ENCODE measurements at places on chromosomes 4 and X.
A peak's percentile ranks its signal among the peaks of the same experiment; 100 is the strongest.

- DNase-seq: peak; percentile 61
Measured at GRCh38 chr4:36343501-36344175, 62.2 kb downstream of the DTHD1 start.

- DNase-seq: no peak
Measured at GRCh38 chrX:87924619-87925018, 407.0 kb downstream of the KLHL4 start.

DNA sequence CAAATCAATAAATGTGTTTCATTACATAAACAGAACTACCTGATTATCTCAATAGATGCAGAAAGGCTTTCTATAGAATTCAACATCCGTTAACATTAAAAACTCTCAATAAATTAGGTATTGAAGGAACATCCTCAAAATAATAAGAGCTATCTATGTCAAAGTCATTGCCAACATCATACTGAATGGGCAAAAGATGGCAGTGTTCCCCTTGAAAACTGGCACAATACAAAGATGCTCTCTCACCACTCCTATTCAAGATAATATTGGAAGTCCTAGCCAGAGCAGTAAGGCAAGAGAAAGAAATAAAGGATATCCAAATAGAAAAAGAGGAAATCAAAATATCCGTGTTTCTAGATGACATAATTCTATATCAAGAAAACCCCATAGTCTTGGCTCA is 466.4 kb downstream of the MAGEE1 start:
- DNase-seq: no peak

DNA sequence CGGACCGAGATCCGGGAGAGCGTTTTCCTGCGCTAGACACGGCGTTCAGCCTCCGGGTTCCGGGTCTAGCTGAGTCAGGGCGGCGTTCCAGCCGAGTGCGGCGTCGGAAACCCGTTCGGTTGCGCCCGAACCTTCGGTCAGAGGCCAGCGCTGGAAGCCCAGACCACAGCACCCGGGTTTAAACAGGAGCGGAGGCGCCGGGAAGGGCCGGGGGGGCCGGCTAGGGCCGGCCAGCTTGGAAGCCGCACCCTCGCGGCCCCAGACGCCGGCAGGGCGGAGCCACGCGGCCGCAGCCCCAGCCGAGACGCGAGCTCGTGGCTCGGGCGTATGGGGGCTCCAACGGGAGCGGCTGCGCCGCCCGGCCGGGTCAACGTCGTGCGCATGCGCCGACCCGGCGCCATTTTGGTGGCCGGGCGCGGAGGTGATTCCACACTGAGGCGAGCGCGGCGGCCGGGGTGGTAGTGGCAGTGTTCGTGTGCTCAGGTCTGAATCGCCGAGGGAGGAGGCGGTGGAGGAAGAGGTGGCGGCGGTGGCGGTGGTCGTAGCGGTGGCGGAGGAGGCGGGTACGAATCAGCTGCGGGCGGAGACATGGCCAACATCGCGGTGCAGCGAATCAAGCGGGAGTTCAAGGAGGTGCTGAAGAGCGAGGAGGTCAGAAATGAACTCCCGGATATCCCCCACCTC is at the start of gene UBE2K:
TSS of gene UBE2K (plus strand) at position 397 of the 684 bp plus-strand sequence. CDS start at position 589, 192 bp downstream.
- DNase-seq: peak; percentile 93

GRCh38 chr4:182246401-182247205 is 3.4 kb downstream of the TENM3 start:
- DNase-seq: peak; percentile 23

- no peak for DNase-seq
Measured at GRCh38 chr4:147839663-147840062, 107.8 kb downstream of the ARHGAP10 start.

DNA sequence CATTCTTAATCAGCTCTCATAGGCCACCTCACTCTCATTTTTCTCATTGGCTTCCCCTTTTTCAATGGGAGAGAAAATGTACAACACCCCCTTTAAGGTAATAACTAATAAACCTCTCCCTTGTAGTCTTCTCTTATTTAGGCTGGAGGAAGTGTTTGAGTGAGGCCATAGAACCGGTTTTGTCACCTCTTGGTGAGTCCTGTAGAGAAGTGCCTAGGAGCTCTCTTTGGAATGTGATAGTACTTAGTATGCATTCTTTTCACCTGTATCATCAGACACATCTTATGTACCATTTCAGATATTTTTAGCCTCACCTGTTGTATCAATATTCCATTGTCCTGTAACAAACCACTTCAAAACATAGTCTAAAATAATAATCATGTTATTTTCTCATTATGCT is 3.5 kb upstream of the TAB3 start:
- DNase-seq: no peak

DNA sequence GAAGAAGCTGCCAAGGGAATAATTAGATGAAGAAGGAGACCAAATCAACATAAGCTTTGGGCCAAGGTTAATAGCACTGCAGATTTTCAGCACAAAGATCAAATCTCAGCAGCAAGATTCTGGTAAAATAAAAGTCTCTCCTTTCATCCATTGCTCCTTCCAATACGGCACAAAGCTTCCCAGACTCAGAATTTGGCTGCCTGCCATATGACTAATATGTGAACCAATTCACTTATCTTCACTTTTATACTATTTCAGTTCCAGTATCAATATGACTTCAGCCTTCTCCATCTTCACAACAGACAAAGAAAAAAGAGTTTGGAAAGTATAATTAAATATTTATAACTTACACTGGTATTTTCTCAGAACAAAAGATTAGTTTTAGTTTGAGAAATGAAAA is 978.3 kb upstream of the GRID2 start:
- no peak for DNase-seq

GRCh38 chrX:47170861-47171692 is 22.6 kb upstream of the UBA1 start:
- no peak for DNase-seq

- DNase-seq: no peak
Measured at GRCh38 chr4:142556048-142556447, 290.1 kb downstream of the INPP4B start.

GRCh38 chr4:173214231-173214630 is 45.6 kb downstream of the GALNT7 start:
- no peak for DNase-seq

GRCh38 chr4:174596513-174596912 is 74.2 kb upstream of the HPGD start:
- DNase-seq: no peak

Measured in kidney (tissue), 22 donors.